ENCODE measurements at places on chromosomes 1 and 21.

DNA sequence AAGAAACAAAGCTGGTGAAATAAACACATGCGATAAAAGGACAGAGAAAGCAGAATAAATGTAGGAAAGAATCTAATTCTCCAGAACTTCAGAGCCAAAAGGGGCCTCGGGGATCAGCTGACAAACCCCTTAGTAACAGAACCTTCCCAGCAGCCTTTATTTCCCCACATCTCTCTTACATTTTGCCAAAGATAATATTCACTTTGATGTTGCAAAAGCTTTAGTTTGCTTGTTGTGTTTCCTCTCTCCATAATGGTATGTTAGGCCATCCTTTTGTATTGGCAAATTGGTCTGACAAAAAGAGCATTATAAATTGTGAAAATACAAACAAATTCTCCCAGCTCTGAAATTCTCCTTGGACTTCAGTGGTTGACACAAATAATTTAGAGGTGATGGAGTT is 54.9 kb downstream of the OPTC start:
- DNase-seq: no peak

- DNase-seq: no peak
These were observed 52.5 kb upstream of the PRMT6 start for GRCh38 chr1:107003972-107004371.

- DNase-seq: no peak
These were observed 605 bp upstream of the RABGGTB start for GRCh38 chr1:75785320-75785982.

GRCh38 chr1:234361102-234361603 is 12.1 kb upstream of the COA6 start:
- DNase-seq: no peak

- DNase-seq: no peak
These were observed 47.0 kb downstream of the USP25 start for GRCh38 chr21:15776818-15777217.

DNA sequence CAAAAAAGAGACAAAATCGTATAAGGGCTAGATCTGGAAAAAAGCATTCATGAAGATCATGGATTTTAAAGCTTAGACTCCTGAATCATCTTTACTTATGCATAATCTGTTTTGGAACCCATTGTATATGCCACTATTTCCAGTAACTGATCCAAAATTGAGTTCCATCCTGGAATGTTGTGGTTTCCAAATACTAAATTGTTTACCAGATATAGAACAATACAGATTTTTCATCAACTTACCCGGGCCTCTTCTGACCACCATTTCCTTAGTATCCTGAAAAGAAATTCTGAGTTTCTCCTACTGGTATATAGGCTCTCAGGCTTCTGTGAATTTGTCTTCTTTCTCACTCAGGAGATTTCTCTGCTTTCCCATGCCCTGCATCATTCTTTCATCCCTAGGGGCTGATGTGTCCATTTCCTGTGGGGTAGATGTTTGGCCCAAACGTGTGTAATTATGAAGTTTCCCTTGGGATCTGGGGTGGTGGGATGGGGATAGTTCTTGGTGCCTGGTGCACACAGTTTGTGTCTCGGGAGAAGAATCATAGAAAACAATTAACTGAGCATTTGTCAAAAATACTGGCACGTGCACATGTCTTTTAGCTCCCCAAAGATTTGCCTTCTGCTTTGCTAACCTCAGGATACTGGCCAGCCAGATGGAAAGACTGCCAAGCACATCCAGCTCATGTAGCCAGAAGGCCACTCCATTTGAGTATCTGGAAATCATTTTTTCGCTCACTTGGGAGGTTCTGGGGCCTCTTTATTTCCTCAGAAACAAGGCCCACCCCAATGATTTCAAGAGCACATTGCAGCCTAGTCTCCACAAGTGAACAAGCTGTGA is 127.8 kb downstream of the NTMT2 start:
- DNase-seq: no peak

GRCh38 chr1:71919811-71920509 is 362.4 kb downstream of the NEGR1 start:
- DNase-seq: no peak

- DNase-seq: no peak
These were observed 43.3 kb downstream of the PUM1 start for GRCh38 chr1:31022259-31022658.

- DNase-seq: no peak
These were observed 33.6 kb upstream of the PLPPR4 start for GRCh38 chr1:99230695-99231094.

GRCh38 chr1:15876357-15877055 is 29.0 kb downstream of the SPEN start:
- no peak for DNase-seq

GRCh38 chr1:46525253-46525983 is 26.0 kb downstream of the KNCN start:
- no peak for DNase-seq

- DNase-seq: no peak
These were observed 22.4 kb downstream of the NOS1AP start for GRCh38 chr1:162091681-162092524.

DNA sequence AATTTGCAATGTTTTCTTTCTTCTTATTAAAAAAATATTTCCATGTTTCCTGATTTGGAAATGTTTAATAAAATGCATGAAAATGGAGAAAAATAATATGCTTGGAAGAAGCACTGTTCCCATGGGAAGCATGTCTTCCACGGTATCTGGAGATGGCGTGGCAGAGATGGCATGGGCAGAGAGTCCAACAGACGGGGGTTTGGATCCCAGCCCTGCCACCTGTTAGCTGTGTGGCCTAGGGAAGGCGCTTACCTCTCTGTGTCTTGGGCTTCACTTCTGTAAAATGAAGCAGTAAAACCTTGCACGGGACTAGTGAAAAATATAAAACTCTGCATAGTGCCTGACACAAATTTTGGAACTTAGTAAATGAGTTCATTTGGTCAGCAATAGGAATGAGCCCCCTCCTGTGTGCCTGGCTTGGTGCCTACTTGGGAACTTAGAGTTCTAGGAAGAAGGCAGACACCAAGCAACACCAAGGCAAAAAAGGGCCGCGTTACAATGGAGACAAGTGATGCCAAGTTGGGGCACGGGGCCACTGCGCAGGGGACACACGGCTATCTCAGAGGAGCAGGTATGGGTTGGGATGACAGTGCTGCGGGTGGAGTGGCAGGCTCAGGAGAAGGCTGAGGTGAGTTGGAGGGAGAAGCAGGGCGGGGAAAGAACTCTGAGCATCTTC is 124.2 kb downstream of the KCNN3 start:
- no peak for DNase-seq

- DNase-seq: no peak
These were observed 63.3 kb downstream of the ERG start for GRCh38 chr21:38434913-38435533.

DNA sequence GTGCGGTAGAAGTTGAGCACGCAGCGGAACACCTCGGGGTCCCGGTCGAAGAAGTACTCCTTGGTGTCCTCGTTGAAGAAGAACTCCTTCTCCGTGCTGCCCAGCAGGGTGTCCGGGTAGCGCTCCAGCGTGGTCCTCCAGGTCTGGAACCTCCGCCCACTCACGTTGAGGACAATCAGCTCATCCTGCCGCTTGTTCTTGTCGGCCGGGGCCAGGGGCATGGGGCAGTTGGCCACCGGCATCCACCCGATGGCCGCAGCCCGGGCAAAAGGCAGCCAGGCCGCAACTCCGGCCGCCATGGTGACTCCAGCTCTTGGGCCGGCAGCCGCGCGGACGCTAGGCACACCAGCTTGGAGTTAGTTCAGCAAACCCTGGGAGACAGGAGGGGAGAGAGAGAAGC is 7.0 kb downstream of the KCND3 start:
- no peak for DNase-seq

- DNase-seq: no peak
These were observed 4.3 kb downstream of the MYOM3 start for GRCh38 chr1:24107462-24108138.

Measured in GM13977 (cell line).